ENCODE measurements at places on chromosomes 2 and 18.

DNA sequence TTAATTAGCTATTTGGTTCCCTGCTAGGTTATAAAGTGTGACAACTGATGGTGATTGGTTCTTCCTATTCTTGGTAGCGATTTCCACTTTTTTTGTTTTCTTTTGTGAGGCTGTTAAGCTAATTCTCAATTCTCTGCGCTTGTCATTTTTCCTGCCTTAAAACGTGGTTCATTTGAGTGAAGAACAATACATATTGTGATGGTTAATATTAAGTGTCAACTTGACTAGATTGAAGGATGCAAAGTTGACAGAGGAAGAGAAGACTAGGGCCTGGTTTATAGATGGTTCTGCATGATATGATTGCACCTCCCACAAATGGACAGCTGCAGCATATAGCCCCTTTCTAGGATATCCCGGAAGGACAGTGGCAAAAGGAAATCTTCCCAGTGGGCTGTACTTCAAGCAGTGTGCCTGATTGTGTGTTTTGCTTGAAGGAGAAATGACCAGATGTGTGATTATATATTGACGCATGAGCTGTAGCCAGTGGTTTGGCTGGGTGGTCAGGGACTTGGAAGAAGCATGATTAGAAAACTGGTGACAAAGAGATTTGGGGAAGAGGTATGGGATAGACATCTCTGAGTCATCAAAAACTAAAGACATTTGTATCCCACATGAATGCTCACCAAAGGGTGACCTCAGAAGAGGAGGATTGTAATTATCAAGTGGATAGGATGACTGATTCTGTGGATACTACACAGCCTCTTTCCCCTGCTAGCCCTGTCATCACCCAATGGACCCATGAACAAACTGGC lies 39.4 kb upstream of the ZNF804A start:
- no peak for DNase-seq

- no peak for DNase-seq
Observed at GRCh38 chr2:233100192-233100998, 40.3 kb downstream of the INPP5D start.

GRCh38 chr2:28721601-28722191 lies 29.9 kb upstream of the PPP1CB start:
- DNase-seq = no peak

DNA sequence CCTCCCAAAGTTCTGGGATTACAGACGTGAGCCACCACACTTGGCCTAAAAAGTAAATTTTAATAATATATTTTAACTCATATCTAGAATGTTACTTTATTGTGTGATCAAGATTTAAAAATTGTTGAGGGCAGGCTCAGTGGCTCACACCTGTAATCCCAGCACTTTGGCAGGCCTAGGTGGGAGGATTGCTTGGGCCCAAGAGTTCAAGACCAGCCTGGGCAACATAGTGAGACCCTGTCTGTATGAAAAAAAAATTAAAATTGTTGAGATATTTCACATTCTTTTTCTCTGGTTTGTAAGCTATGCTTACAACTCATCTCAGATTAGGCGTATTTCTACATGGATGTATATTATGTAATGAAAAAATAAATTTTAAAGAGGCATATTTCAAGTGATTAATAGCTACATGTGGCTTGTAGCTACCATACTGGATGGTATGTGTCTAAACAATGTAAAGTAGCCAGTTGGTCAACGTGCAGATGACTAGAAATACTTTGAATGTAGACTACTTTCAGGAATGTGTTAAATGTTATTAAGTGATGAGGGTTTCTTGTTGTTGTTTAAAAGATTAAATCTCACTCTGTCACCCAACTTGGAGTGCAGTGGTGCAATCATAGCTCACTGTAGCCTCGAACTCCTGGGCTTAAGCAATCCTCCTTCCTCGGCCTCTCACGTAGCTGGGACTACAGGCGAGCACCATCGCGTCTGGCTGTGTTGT lies 5.9 kb downstream of the RAB10 start:
- DNase-seq = no peak
